ENCODE measurements at places on chromosomes 5 and 9.

- no peaks in the 10 kb centered on the region for H3K27me3 ChIP-seq
- H3K4me1 ChIP-seq = no peaks in the 10 kb centered on the region
- no peak for DNase-seq
- no peak overlapping the region for H3K4me3 ChIP-seq
Measured at GRCh38 chr9:85510830-85511504, 230.8 kb downstream of the AGTPBP1 start.

DNA sequence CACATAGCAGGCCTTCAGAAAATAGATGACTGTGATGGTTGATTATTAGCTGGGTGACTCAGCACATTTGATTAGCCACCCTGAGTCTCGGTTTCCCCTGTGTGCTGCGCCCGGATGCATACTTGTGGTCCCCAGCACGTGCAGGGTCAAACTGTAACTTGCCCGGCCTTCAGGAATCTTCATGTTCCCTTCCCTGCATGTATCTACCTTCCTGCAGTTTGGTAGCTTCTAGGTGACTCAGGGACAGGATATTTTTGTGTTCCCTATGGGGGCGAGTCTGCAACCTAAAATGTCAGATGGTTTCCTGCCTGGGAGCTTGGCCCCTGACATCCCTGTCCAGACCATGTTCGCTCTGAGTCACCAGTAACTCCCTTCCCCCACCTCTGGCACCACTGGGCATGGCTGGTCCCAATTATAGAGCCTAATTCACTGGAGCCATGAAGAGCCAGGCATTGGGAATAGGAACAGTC is 13.2 kb downstream of the PTGS1 start:
- no peak overlapping the region for H3K27ac ChIP-seq
- no peaks in the 10 kb centered on the region for H3K27me3 ChIP-seq
- no peaks in the 10 kb centered on the region for H3K36me3 ChIP-seq
- H3K4me3 ChIP-seq = no peak overlapping the region

DNA sequence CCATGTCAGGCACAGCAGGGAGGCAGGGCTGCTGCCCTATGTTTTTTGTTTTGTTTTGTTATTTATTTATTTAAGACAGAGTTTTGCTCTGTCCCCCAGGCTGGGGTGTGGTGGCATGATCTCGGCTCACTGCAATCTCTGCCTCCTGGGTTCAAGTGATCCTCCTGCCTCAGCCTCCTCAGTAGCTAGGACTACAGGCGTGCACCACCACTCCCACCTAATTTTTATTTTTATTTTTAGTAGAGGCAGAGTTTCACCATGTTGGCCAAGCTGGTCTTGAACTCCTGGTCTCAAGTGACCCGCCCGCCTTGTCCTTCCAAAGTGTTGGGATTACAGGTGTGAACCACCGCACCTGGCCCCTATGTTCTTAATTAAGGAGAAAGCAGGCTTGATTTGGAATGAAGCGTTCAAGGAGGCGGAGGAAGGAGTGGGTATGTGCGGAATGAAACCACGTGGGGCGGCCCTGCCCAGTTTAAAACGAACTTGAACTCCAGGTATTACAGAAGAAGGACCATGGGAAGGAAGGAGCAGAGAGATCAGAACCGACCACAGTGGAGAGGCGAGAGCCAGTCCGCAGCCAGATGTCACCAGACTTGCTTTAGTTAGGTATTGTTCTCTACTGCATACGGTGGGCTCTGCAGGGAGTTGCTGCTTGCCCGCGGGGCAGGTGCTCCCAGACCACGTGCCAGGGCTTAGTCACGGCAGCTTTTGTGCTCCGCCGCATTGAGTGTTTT is 34.9 kb upstream of the EPB41L4B start:
- no peaks in the 10 kb centered on the region for H3K36me3 ChIP-seq
- H3K4me3 ChIP-seq = no peak overlapping the region
- no peaks in the 10 kb centered on the region for H3K4me1 ChIP-seq
- H3K27me3 ChIP-seq = peaks cover 3% of the 10 kb centered on the region
- no peak for DNase-seq

DNA sequence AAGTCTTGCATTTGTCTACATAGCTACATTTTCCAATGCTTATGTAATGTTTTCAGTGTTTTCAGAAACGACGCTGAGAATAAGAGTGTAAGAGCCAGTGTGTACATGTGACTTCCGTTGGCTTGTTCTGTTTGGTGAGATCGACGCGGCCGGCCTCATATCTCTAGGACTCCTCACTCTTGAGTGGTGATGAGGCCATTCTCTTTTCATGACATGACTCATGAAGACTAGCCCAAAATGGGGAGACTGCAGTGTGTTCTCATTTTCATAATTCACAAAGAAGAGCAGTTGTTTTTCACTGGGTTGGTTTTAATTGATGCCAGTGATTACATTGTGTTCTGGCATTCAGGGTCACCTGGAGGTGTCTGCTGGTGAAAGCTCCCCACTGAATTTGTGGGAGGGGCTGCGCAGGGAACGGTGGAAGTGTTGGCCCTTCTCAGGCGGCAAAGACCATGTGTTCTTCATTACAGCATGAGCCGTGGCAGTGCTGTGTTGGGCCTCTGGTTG is 131.5 kb upstream of the OTULINL start:
- peak overlapping the region; percentile 89 for H3K27ac ChIP-seq
- H3K4me1 ChIP-seq = peaks cover 73% of the 10 kb centered on the region
- H3K4me3 ChIP-seq = no peak overlapping the region
- DNase-seq = peak; percentile 97

GRCh38 chr5:60161340-60161934 is 267.9 kb upstream of the PDE4D start:
- H3K27ac ChIP-seq = no peak overlapping the region
- H3K4me1 ChIP-seq = no peaks in the 10 kb centered on the region
- DNase-seq = peak; percentile 25
- H3K36me3 ChIP-seq = no peaks in the 10 kb centered on the region
- H3K4me3 ChIP-seq = no peak overlapping the region
- H3K27me3 ChIP-seq = no peaks in the 10 kb centered on the region
